Spleen (tissue), 13 donors: ENCODE measurements at places on chromosomes 5 and 9. TPM values are rescaled to one million over a fixed set of nuclear protein-coding genes. Genes with fewer than 3 reads are reported as not detected.

- H3K4me3 ChIP-seq = peak overlapping the region; percentile 7
- no peaks in the 10 kb centered on the region for H3K4me1 ChIP-seq
- peak; percentile 59 for DNase-seq
- H3K27me3 ChIP-seq = peaks cover 41% of the 10 kb centered on the region
- no peaks in the 10 kb centered on the region for H3K36me3 ChIP-seq
Observed at GRCh38 chr9:32782476-32783167, 718 bp upstream of the TMEM215 start.

GRCh38 chr9:14670718-14671117, 22.5 kb downstream of the ZDHHC21 start:
- H3K4me3 ChIP-seq = no peak overlapping the region
- peaks cover 23% of the 10 kb centered on the region for H3K36me3 ChIP-seq

GRCh38 chr5:147750065-147750464, 32.5 kb downstream of the JAKMIP2 start:
- no peaks in the 10 kb centered on the region for H3K4me1 ChIP-seq
- no peak overlapping the region for H3K27ac ChIP-seq
- no peaks in the 10 kb centered on the region for H3K27me3 ChIP-seq
- no peak overlapping the region for H3K4me3 ChIP-seq
- no peak for DNase-seq

TAF1L gene
- polyA plus RNA-seq = not detected
